GM03348 (cell line): ENCODE measurements at places on chromosomes 3 and 15.

DNA sequence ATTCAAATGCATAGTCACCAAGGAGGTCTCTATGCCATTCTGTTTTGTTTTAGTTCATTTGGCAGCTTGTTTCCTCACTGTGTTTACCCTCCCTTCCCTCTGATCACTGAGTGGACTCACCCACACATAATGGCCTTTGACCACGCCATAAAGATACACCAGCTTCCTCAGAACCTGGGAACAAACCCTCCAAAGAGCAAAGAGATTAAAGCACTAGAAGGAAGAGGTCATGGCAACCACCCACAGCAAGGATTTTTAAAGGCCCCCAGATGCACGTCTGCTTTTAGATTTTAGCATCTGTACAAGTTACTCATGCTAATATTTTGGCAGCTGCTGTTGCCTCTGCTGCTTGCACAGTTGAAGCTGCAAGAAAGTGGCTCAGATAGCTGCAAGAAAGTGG is 47.9 kb upstream of the CADPS start:
- DNase-seq = no peak

GRCh38 chr3:13927295-13927694 is 47.4 kb upstream of the WNT7A start:
- DNase-seq = no peak

GRCh38 chr3:149215515-149215914 is 6.1 kb downstream of the CP start:
- no peak for DNase-seq

GRCh38 chr3:98588065-98588464 is 5.3 kb downstream of the CPOX start:
- DNase-seq = peak; percentile 40

- DNase-seq = no peak
Observed at GRCh38 chr3:62277450-62277849, 95.9 kb downstream of the FEZF2 start.

- DNase-seq = no peak
Observed at GRCh38 chr3:47410417-47410720, 29.5 kb downstream of the PTPN23 start.

DNA sequence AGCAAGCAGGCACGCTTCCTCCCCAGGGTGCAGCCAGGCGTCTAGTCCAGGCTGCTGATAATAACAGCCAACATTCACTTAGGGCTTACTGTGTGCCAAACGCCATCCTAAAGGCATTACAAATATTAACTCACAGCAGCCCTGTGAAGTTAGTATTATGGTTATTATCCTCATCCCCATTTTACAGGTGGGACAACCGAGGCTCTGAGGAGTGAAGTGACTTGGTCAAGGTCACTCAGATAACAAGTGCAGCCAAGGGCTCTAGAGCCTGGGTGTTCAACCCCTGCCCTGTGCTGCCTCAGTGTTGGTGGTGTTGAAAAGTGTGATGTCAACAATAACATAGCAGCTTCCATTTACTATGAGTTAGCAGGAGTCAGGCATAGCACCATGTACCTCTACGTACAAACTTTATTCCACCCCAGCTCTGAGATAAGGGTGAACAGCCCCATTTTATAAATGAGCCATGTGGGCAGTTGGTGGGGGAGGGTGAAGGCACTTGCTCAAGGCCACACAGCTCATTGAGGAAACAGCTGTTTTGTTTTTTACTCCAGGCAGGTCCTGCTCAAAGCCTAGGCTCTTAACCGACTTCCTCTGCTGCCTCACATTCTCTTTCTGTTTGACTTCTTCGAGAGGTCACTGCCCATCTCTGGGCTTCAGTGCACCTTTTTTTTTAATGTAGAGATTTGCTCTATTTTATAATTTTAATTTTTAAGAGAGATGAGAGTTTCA is 24.0 kb upstream of the TRH start:
- no peak for DNase-seq

- DNase-seq = no peak
Observed at GRCh38 chr3:123365450-123366143, 83.3 kb downstream of the ADCY5 start.

DNA sequence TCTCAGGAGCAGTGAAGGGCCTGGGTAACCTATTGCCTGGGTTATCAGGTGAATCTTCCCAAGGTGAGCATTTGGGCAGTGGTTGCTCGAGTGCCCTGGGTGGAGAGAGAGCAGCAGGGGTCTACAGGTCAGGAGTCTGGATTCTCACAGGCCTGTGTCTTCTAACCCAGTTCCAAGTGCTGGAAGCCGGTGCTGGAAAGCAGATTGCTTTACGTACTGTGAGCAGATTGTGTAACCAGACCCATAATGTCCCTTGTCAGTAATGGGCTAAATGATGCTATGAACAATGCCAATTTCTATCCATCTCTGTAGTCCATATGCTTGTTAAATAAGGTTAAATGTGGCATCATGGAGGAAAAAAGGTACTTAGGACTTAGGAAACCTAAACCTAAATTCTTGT is 106.5 kb downstream of the TPRG1 start:
- no peak for DNase-seq

GRCh38 chr3:176159796-176160195 is 1037.5 kb downstream of the TBL1XR1 start:
- no peak for DNase-seq

- DNase-seq = no peak
Observed at GRCh38 chr3:25046911-25047771, 380.9 kb upstream of the RARB start.

DNA sequence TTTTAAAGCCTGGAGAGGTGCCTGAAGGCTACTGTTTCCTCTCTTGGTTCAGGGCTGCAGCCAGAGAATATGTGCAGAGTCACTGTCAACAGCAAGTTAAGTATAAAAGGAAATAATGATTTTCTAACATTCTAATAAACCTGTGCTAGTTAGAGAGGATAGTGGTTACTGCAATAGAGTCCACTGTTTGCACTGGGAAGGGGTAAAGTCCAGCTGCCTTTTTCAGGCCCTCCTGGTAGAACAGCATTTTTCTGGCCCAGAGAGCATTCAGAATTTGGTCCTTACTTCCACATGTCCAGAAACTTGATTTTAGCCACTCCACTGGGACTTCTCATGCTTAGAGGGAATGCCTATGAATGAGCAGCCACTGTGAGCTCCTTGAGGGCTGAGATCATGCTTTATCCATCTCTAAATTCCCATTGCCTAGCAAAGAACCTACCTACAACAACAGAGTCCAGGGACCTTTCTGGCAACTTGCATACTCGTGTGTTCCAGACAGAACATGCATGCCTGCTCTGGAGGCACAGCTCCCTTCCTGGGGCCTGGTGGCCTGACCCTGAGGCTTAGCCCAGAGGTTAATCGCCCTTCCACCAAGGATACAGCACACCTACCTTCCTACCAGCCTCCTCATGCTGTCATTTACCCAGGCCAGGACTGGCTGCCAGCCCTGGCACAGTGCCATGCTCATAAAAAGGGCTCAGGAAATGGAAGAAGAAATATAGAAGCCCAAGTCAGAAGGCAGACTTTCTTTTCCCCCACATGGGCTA is 50.3 kb upstream of the ATP13A3 start:
- DNase-seq = no peak

DNA sequence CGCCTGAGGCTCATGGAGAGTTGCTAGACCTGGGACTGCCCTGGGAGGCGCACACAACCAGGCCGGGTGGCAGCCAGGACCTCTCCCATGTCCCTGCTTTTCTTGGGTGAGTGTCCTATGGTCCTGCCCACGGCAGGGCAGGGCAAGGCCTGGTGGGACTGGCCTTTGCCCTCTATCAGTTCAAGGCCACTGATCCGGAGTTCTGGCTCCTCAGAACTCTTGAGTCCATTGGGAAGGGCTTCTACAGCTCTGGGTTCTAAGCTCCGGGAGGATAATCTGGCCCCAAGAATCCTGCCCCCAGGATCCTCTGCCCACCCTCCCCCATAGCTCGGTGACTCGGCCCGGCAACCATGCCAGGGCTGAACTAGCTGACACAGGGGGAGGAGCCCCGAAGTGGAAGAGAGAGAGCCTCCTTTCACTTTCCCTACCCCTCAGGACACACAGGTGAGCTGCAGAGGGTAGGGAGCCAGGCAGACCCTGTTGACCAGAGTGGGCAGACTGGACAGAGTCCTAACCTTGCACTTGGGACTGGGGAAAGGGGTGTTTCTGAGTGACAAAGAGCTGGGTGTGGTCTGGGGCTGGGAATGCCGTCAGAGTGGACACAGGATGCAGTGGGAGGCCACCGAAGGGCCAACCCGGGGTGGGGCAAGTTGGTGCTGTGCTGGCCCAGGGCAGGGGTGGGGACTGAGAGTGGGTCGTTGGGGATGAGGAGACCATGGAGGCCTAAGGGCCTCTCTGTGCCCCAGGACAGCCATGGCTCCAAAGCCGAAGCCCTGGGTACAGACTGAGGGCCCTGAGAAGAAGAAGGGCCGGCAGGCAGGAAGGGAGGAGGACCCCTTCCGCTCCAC is 664 bp downstream of the PARP3 start:
- DNase-seq = peak; percentile 88

GRCh38 chr3:189981668-189982067 is 139.0 kb downstream of the P3H2 start:
- DNase-seq = peak; percentile 79

- DNase-seq = no peak
Observed at GRCh38 chr3:197600796-197601565, 45.2 kb upstream of the BDH1 start.

- peak; percentile 79 for DNase-seq
Observed at GRCh38 chr3:31170932-31171670, 276.6 kb upstream of the GADL1 start.

- DNase-seq = no peak
Observed at GRCh38 chr3:87084868-87085267, 93.9 kb upstream of the VGLL3 start.

- peak; percentile 79 for DNase-seq
Observed at GRCh38 chr3:50238549-50239026, 2.6 kb downstream of the GNAI2 start.

DNA sequence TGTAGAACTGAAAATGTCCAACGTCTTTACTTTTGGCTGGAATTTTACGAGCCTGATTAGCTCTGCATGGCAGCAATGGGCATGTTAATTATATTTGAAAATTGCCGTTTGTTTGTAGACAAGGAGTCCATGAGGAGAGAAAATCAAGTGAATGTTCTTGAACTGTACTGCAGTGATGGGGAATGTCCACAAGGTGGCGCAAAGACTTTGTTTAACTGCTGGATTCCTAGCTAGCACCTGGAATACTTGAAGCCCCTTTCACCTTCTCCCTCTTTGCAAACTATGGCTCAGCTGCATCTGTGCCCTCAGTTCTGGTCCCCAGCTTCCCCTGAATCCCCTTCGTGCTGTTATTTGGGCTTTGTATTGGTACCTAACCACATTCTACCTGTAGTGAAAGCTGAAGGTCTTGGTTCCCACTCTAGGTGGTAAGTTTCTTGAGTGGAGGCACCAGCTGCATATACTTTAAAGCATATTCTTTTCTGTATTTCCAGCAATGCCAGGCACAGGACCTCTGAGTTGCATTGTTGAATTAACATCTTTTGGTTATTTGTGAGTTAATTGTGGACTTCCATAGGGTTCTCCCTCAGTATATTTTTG is 25.3 kb downstream of the EXOG start:
- DNase-seq = peak; percentile 73

DNA sequence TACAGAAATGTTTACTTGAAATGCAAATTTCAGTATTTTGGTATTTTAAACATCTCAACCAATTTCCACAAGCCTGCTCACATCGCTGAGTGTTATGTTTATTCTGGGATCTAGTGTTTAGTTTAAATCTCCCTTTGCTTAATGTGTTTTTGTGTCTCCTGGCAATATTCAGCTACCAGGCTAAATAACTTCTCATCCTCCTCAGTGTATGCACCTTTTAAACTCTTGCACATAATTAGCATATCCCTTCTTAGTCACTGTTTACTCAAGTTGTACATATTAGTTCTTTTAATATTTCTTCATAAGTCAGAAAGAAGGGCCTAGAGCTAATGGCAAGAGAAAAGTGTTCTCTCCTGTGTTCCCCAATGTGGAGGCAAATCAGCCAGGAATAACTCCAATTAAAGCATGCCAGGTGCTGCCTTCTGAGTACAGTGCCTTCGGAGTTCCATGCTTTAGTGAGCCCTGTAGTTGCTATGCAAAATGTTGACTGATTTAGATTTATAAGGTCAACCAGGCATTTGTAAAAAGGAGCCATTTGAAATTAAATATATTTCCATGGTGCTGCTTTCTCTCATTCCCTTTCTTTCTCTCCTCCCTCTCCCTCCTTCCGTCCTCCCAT is 234.3 kb downstream of the GAP43 start:
- DNase-seq = no peak

DNA sequence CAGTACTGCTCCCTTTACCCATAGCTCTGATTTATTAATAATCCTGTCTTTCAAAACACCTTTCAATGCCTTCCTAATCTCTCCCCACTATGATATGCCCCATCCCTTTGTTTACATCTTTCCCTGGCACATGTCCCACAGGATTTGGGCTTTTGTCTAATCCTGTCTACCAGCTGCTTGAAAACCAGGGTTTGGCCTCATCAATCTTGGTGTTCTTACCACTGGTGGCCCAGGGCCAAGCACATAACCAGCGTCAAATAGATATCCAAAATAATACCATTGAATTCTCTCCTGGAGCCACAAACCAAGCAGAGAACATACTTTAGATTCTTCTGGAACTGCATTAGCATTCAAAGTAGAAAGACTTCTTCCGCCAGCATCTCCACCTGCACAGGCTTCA is 104.8 kb upstream of the PPP2R3A start:
- DNase-seq = no peak

DNA sequence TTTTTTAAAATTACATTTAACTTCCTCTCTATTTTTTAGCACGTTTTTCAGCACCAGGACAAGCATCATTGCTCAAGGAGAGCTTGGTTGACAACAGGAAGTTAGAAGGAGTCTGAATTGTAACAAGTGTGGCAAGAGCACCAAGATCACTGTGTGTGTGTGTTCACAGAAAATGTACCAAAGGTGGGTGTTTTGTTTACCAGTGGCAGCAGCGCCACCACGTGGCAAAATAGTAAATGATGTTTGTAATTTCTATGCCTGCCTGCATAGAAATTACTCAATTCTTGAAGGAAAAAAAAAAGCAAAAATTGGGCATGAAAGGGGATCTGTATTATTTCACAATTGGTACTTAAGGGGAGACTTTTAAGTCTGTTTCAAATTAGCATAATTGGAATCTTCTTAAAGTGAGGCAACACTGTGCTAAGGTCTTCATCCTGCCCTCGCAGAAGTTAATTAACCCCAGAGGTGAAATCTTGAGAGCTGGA is 7.4 kb upstream of the U2SURP start:
- DNase-seq = peak; percentile 73

GRCh38 chr3:177337541-177338331 is 140.5 kb upstream of the TBL1XR1 start:
- DNase-seq = peak; percentile 52

- no peak for DNase-seq
Observed at GRCh38 chr3:140586311-140586710, 91.6 kb upstream of the TRIM42 start.
